ENCODE measurements at places on chromosomes 1 and 21.

DNA sequence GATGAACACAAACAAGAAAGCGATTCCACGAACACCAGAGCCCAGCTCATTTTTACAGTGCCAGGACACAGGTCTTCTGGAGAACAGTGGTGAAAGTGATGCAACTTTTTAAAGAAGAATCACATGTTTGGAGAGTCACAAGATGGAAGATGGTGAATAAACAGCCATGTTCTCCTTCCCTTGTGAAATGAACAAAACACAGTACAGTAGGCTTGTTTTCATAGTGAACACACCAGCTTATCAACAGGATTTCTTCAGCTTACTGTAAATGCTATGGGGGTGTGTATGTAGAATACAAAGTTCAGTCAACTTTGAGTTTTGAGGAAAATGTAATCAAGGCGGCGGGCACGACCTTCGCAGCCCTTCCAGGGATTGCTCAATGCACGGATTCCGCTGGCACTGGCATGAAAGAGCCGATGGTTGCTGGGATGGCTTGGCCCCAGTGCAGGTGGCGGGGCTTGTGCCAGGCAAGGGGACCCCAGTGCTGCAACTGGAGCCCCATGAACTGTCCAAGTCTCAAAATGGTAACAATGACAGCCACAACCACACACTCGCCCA is 9.7 kb downstream of the TMPRSS3 start:
- DNase-seq = no peak

DNA sequence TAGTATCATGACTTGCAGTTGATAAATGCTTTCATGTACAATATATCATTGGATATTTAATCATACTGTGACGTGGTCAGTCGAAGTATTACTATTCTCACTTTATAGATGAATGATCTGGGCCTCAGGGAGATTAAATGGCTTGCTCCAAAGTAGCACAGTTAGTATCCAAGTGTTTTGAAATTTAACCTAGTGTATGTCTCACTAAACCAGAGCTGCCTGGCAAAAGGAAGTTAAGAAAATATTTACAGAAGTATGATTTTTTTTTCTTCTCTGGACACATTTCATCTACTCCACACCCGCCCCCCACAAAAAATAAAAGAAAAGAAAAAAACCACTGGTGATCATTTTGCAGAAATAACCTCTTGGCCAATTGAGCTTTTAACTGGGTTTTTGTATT is 71.9 kb upstream of the CXADR start:
- DNase-seq = no peak

GRCh38 chr1:160116283-160117147 is 956 bp downstream of the ATP1A2 start:
- no peak for DNase-seq

DNA sequence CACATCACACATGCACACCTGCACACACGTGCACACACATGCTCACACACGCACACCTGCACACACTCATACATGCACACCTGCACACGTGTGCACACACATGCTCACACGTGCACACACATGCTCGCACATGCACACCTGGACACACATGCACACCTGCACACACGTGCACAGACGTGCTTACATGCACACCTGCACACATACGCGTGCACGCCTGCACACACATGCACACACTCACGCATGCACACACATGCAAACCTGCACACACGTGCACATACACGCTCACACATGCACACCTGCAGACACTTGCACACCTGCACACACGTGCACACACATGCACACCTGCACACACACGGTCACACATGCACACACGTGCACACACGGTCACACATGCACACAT is 32.6 kb downstream of the CFAP74 start:
- no peak for DNase-seq

DNA sequence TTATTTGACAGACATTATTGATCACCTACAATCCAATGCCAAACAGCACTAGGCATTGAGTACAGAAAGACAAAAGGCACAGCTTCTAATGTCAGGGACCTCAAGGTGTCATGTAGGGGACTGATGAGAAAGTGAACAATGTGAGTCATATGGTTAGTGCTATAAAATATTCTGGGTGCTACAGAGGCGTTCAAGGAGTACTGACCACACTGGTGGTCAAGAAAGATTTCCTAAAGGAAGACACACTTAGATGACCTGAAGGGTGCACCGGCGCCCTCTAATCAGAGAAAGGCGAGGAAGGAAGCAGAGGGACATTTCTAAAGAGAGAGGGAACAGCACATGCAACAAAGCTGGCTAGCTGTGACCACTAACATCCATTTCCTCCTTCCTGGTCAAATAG is 64.9 kb upstream of the F3 start:
- no peak for DNase-seq

DNA sequence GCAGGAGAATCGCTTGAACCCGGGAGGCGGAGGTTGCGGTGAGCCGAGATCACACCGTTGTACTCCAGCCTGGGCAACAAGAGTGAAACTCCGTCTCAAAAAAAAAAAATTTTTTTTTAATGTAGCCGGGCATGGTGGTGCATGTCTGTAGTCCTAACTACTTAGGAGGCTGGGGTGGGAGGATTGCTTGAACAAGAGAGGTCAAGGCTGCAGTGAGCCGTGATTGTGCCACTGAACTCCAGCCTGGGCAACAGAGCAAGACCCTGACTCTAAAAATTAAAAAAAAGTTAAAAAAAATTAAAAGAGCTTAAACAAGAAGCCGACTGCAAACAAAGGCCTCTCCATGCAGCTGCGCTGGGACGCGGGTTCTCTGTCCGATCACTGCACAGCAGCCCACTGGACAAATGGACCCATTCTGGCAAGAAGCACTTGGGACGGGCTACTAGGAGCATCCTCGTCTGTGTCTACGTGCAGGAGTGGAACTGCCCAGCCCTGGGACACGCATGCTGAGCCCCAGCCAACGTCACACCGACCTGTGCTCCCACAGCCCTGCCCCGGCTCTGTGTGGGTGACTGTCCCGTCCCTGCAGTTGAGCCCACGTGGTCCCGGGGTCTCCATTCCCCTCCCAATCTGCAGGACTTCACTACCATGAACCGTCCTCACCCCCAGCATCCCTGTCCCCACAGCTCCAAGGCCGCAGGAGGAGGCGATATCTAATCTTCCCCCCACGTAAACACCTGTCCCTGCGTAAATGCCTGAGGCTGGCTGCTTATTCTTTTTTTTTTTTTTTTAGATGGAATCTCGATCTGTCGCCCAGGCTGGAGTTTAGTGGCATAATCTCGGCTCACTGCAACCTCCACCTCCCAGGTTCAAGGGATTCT is 12.3 kb downstream of the SLC35E2B start:
- DNase-seq = no peak

DNA sequence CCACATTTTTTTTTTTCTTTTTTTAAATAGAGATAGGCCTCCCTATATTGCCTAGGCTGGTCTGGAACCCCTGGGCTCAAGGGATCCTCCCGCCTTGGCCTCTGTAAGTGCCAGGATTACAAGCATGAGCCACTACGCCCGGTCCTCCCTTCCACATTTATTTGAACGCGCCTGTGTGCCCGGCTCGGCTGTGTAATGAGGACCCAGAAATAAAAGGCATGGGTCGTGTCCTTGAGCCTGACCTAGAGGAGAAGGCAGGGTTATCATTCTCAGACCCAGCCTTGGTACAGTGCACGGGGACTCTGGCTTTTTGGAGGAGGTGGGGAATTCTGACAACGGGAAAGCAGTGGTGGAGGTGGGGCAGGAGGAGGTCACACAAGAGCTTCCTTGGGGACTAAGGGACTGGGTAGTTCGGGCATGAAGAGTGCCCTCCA is 841 bp downstream of the CENPF start:
- no peak for DNase-seq

- no peak for DNase-seq
These were observed 196.7 kb upstream of the GALNT2 start for GRCh38 chr1:229870381-229870780.

DNA sequence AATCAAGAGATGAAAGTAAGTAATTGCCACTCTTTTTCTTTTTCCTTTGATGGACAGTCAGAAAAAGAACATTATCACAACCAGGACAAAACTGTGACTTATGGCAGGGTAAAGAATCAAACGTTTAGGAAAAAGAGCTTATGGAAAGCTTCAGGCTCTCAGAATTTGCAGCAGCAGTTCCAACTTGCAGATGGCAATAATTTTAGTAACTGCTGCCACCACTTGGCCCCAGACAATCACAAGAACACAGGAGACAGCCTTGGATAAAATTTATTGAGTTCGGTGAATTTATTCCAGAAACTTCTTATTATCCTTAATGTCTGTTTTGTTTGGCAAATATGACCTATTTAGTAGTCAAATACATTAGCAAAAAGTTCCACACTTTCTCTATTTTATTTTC is 804.4 kb downstream of the BRINP3 start:
- DNase-seq = no peak

GRCh38 chr1:27018316-27018715 is 5.7 kb upstream of the TENT5B start:
- DNase-seq = no peak

DNA sequence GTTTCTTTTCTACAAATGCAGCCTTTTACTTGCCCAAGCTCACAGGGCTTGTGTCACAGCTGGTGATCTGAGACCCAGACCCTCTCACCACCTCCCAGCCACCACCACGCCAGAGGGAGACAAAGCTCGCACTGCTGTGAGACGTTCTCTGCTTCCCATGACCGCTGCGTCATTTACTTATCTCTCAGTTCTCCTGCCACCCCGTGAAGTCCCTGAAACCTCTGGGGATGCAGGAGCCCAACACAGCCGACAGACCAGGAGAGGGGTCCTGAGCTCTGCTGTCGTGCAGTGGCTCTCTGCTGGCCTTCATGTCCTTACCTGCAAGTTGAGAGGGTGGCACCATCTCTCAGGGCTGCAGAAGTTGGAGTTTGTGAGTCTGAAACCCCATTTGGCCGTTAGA is 77.7 kb downstream of the SLC16A1 start:
- DNase-seq = no peak

DNA sequence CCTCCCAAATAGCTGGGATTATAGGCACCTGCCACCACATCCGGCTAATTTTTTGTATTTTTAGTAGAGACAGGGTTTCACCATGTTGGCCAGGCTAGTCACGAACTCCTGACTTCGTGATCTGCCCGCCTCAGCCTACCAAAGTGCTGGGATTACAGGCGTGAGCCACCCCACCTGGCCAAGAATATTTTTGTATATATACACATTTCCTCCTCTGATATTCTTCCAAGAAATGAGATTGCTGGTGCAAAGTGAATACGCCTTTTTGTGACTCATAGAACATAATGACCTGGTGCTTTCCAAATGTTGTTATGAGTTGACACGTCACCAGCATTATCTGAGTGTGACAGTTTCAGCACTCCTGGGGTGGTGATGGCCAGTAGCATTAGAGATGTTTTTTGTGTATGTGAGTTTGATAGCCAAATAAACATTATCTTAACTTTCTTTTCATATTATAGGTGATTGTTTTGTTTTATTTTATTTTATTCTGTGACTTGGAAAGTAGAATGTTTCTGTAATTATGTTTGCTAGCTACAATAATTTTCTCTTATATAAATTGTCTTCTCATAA is 54.9 kb downstream of the KCNK1 start:
- DNase-seq = no peak

DNA sequence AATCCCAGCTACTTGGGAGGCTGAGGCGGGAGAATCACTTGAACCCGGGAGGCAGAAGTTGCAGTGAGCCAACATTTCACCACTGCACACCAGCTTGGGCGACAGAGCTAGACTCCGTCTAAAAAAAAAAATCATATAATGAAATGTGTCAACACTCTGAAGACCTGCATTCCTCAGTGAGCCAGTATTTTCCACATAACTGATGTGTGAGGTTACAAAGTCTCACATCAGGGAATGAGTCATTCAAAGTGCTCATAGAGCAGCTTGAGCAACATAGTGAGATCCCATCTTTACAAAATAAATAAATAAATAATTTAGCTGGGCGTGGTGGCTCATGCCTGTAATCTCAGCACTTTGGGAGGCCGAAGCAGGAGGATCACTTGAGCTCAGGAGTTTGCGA is 65.5 kb downstream of the CASZ1 start:
- no peak for DNase-seq

- no peak for DNase-seq
These were observed 50.9 kb downstream of the PTPN14 start for GRCh38 chr1:214500340-214501055.

DNA sequence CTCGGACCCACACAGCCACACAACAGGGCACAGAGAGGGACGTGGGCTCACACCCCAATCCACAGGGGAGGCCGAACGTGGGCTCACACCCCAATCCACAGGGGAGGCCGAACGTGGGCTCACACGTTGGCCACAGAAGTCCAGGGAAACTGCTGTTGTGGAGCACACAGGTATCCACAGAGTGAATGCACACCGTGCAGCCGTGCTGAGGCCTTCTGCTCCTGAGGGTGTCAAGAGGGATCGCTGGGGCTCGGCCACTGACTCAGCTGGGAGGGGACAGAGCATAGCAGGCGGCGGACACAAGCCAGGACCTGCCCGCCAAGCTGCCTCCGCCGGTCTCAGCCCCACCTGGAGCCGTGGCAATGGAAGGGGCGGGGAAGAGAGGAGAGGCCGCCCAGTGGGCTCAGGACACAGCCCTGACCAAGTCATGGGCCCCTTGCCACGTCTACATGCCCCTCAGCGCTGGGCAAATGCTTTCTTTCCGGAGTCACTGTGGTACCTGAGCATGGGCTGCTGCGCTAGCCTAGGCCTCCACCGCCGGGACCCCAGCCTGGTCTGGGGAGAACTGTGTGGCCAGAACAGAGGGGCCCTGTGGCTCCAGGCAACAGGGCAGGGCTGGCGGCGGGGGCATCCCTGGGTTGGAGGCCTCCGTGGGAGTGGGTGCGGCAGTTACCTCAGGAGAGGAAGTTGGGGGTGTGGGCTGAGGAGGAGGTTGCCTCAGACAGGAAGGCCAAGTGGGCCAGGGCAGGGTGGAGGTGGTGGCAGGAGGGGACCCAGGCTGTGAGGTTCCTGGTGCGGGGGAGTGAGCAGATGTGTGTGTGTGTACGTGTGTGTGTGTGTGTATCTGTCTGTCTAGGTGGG is 1.2 kb downstream of the SYTL1 start:
- no peak for DNase-seq

DNA sequence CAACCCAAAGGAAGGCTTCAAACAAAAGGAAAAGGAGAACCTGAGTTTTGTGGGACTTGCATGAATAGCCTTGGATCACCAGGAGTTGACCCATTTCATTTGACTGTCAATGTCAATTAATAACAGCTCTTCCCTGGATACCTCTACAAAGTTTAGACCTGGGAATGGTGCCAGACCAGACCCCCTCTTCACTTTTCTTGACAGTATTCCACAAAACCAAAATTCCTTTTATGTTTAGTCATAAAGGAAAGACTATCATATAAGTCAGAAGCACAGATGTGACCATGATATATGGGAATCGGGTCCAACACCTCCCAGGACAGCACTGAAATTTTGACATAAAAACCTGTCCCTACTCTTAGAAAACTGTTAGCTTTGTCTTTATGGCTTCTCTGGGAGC is 191.8 kb downstream of the LYPLAL1 start:
- no peak for DNase-seq

- DNase-seq = no peak
These were observed 640.9 kb downstream of the NPHP4 start for GRCh38 chr1:5351366-5351765.

Measured in activated naive CD4-positive, alpha-beta T cell (primary cell).